Activated effector memory CD4-positive, alpha-beta T cell treated with Interleukin-2 at 50 U/mL for 16 hours (primary cell): ENCODE measurements at places on chromosomes 12 and 14.
A peak's percentile ranks its signal among the peaks of the same experiment; 100 is the strongest.

DNA sequence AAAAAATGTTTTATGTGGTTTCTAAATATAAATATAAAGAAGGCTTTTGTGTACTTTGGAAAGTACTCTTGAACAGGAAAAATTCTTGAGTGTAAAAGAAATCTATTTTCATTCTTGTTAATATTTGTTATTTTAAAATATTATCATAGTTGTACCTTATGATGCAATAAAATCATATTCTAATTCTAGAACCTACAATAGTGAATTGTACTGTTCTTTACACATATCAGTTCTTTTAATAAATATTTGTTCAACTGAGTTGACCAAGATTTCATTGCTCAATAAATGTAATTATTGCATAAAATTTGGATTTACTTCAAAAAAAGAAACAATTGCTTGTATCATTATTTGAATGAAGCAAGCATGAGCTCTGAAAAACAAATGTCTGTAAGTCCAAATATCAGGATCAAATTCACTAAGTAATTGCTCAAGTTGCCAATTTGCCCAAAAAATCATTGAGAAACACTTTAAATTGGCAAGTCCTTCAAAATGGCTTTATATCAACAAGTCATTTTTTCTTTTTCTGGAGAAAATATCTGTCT lies 191.6 kb upstream of the SLC16A7 start:
- no peak for DNase-seq

- no peak for DNase-seq
Measured at GRCh38 chr12:8087666-8088065, 5.6 kb downstream of the NECAP1 start.

DNA sequence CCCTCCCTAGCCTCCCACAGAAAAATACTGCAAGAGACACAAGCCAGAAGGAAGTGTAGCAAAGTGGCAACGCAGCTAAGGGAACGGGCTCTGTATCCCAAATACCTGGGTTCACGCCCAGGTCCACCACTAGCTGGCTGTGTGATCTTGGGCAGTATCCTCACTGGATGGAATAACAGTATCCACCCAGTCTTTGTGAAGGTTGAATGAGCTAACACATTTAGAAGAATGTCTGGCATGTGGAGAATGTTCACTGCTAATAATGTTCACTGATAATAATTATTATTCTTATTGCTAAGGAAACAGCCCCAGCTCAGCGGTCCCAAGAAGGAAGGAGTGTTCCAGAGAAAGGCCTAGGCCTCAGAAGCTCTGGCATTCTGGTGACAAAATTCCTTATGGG lies 70.9 kb downstream of the VWF start:
- DNase-seq: no peak

DNA sequence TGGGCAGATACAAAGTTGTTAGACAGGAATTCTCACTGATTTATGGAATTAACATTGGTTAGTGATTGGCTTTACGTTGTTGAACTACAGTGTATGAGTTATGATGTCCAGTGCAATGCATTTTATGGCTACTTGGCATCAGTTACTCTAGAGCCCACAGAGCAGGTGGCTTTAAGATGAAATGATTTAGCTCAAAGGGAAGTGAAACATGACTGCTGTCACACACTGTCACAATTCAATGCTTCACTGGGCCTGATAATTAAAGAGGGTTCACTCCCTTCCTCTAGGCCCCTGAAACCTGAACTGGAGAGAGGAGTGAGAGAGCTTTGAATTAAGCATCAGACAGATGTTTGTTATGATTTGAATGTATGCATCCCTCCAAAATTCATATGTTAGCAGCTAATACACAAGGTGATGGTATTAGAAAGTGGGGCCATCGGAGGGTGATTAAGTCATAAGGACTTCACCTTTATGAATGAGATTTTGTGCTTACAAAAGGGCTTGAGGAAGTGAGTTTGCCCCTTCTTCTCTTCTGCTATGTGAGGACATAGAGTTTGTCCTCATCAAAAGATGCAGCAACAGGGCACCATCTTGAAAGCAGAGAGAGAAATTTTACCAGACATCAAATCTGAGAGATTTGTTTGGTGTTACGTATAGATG lies 175.8 kb upstream of the GRIN2B start:
- DNase-seq: no peak

GRCh38 chr12:78036874-78037273 lies 206.2 kb downstream of the NAV3 start:
- no peak for DNase-seq

GRCh38 chr14:24605435-24606190 lies 3.9 kb downstream of the GZMH start:
- DNase-seq: peak; percentile 52

DNA sequence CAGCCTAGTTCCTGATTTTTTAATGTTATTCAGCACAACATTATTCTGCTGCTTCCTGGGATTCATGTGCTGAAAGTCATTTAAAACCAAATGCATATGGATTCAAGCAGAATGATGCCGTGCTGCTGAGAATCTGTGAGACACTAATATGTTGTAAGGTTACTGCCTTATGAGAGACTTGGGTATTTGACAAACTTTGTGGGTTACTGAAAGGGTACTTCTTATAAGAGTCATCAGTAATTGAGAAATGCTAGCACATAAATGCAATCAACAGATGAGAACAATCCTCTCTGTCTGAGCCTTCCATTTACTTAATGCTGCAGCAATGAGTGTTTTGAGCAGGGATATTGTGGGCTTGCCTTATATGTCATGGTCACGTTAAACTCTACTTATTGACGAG lies 175.7 kb downstream of the NPAS3 start:
- DNase-seq: no peak

- DNase-seq: no peak
Measured at GRCh38 chr14:69088586-69088985, 64.3 kb downstream of the DCAF5 start.
